ENCODE measurements at places on chromosomes 1 and 21.
A peak's percentile ranks its signal among the peaks of the same experiment; 100 is the strongest.

DNA sequence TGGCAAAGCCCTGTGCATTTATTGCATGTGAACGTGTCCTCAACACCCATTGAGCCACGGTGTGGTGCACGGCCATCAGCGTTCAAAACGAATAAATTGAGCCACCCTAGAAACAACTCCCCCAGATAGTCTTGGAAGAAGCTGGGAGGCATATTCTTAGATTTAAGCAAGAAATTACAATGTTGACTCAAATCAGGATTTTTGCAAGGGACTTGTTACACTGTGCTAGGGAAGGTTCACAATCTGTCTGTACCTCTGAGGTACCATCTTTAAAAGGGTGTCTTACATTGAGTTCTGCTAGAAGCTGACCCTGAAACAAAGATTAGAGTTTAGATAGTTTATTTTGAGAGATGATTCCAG is 16.2 kb downstream of the CD247 start:
- no peak for DNase-seq

DNA sequence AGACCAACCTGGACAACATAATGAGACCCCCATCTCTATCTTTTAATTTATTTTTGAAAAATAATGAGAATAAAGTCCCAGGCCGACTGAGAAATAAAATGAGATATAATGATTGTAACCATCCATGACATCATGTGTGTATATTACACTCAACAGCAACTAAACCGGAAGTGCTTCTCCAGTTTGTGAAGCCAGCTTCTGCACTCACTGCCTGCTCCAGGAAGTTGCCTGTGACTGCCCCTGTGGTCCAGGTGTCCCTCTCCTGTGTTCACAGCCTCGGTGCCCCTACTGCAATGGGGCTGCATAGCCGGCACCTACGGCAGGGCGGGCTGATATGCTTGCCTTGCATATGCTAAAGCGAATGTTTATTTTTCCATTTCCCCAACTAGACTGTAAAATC is 68.3 kb downstream of the SSBP3 start:
- no peak for DNase-seq

GRCh38 chr1:227758366-227758765 is 23.1 kb downstream of the SNAP47 start:
- DNase-seq, result no peak

DNA sequence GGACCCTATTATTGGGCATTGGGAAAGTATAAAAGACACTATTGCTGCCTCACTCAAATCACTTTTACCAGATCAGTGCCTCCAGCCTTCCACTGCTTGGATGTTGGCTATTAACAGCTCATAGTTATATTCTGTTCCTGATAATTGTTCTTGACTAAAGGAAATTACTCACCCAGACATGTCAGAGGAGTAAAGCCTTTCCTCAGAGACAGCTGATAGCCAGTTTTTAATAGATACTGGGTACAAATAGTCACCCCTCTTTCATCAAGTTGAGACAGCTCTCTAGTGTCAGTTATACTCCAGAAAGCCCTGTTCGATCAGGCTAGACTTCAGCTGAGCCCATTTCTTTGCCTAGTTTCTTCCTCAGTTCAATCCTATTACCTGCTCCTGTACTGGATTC is 876.1 kb upstream of the B3GALT2 start:
- no peak for DNase-seq

- no peak for DNase-seq
Observed at GRCh38 chr1:82346141-82346540, 545.4 kb downstream of the ADGRL2 start.

GRCh38 chr1:47725000-47725473 is 272.1 kb downstream of the TRABD2B start:
- DNase-seq, result peak; percentile 36

GRCh38 chr1:218164930-218165700 is 120.0 kb upstream of the RRP15 start:
- DNase-seq, result peak; percentile 36

GRCh38 chr1:69648486-69648885 is 80.8 kb downstream of the LRRC7 start:
- DNase-seq, result no peak

Measured in GM03348 (cell line).